ENCODE measurements at places on chromosomes 3 and 15.

GRCh38 chr15:70976851-70977250 is 84.2 kb downstream of the LRRC49 start:
- DNase-seq = no peak

DNA sequence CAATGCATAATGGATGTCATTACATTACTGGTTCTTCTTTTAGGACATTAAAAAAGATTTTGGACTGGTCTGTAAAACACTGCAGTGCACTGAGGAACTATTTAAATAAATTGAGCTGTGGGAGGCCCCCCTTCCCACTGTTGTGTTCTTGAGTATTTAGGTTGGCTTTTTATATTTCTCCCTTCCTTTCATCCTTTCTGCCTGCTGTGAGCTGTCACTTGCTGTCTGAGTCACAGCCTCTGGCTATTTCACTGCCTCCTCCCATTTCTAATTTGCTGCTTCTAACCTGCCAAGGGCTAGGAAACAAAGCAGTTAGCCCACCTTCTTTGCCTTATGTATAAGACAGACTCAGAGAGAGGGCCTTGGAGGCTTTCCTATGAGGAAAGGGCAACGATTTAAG is 89.0 kb upstream of the FNDC3B start:
- DNase-seq = no peak

- no peak for DNase-seq
Observed at GRCh38 chr3:138078901-138079344, 36.5 kb downstream of the DZIP1L start.

GRCh38 chr15:48796521-48796920 is 14.3 kb downstream of the CEP152 start:
- DNase-seq = no peak

- DNase-seq = no peak
Observed at GRCh38 chr15:57591237-57591821, 375 bp upstream of the MYZAP start.

DNA sequence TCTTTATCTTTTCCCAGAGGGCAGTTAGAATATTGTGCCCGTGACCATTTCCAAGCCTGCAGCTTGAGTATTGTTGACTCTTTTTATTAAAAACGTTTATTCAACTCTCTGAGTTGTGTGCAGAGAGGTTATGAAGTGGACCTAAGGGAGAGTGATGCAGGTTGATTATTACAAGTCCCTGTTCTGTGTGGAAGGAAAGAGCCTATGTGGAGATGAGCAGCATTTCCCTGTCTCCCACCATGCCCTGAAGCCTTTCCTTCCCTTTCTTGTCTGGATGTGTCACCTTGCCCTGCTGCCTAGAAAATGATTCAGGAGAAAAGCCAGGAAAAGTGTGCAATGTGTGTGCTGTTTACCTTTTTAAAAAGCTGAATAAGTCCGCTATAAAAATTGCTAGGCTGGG is 19.4 kb downstream of the ZPLD1 start:
- no peak for DNase-seq

- DNase-seq = no peak
Observed at GRCh38 chr3:120550546-120550945, 45.6 kb upstream of the NDUFB4 start.

- DNase-seq = no peak
Observed at GRCh38 chr15:56950979-56951378, 32.5 kb downstream of the TCF12 start.

GRCh38 chr3:99319450-99319849 is 318.9 kb upstream of the COL8A1 start:
- DNase-seq = peak; percentile 51

DNA sequence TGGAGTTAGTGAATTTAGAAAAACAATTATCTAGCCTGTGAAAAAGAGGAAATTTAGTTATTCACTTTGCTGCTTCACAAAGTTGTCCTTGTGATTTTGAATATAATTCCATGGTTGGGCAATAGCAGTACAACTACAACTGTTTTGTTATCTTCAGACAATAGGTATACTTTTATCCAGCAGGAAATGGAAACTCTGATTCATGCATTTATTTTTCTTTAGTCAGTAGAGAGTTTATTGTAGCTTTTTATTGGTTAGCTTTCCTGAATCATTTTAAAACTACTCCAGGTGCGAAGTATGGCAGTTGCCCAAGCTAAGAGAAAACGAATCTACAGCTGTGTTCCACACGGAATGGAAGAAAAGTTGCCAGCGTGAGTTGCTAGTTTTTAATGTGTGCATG is 80.3 kb downstream of the TM4SF4 start:
- no peak for DNase-seq
